ENCODE measurements at places on chromosomes 6 and 20.

- DNase-seq, result peak; percentile 33
These were observed 405 bp downstream of the RNF146 start for GRCh38 chr6:127266892-127267645.

DNA sequence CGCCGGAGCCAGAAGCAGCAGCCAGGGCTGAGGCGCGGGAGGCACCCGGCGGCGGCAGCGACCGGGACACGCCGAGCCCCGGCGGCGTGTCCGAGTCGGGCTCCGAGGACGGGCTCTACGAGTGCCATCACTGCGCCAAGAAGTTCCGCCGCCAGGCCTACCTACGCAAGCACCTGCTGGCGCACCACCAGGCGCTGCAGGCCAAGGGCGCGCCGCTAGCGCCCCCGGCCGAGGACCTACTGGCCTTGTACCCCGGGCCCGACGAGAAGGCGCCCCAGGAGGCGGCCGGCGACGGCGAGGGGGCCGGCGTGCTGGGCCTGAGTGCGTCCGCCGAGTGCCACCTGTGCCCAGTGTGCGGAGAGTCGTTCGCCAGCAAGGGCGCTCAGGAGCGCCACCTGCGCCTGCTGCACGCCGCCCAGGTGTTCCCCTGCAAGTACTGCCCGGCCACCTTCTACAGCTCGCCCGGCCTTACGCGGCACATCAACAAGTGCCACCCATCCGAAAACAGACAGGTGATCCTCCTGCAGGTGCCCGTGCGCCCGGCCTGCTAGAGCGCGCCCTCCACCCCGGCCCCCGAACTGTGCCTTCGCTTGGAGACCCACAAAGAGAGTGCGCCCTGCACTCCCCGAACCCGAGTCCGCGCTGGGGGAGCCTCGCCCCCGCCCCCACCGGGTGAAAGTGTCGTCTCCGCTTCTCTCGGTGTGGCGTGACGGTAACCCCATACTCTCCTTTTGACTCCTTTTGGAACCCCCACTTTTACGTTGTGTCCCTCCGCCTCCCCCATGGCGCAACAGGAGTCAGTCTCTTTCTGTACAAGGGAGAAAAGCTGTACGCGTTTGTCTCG lies 1.6 kb downstream of the INSM1 start:
- DNase-seq, result peak; percentile 81

- no peak for DNase-seq
These were observed 17.9 kb downstream of the RNF24 start for GRCh38 chr20:3997446-3997845.

- no peak for DNase-seq
These were observed 187.0 kb downstream of the PDE7B start for GRCh38 chr6:136038531-136038930.

- DNase-seq, result no peak
These were observed 74.3 kb upstream of the MLN start for GRCh38 chr6:33877982-33878535.

DNA sequence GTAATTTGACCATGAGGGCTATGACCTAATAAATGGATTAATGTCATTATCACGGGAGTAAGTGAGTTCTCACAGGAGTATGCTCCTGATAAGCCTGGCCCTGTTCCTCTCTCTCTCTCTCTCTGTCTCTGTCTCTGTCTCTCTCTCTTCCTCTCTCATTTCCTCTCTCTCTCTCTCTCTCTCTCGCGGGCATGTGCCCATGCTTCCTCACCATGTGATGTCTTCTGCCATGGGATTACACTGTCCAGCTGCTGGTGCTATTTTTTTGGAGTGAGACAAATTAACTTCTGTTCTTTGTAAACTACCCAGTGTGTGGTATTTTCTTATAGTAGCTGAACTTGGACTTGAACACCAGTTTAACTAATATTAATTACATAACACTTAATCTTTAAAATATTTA lies 374.3 kb upstream of the GJE1 start:
- DNase-seq, result no peak

GRCh38 chr6:140669321-140669720 lies 1294.9 kb upstream of the CITED2 start:
- DNase-seq, result no peak

DNA sequence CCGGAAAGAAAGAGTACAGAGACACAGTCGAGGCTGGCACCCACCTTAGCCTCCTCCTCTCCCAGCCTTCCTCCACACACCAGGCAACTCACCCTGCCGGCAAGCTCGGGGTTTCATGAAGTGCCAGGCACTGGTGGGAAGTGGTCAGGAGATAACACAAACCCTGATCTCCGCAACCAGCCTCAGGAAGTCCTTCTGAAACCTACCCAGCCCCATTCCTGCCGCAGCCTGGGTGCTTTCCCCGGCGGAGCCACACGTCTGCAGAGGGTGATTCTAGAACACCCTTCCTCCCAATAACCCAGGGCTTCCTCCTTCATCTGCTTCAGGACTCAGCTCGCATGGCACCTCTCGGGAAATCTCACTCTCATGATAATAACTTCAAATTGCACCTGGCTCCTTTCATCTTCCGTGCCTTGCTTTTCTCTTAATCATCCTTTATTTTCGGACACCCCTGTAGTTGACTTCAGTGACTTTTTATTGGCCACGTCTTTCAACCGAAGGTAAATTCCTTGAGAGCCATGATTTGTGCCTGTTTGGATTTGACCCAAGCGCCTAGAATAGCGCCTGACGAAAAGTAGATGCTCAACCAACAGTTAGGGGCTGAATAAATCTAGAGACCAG lies 8.7 kb upstream of the HLA-E start:
- DNase-seq, result no peak

DNA sequence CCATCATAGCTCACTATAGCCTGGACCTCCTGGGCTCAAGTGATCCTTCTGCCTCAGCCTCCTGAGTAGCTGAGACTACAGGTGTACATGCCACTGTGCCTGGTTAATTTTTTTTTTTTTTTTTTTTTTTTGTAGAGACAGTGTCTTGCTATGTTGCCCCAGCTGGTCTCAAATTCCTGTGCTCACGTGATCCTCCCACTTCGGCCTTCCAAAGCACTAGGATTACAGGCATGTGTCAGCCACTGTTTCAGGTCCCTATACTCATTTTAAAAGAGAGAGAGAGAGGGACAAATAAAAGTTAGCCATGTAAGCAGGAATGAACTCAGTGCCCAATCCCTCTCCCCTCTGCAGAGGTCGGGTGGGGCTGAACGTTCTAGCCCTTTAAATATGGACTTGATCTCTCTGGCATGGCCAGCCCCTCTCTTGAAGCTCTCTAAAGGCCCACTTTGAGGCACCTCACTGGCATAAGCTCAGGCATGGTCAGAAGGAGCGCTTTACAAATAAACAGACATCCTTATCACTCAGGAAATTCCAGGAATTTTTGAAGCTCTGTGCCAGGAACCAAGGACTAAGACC lies 9.0 kb upstream of the SERPINB1 start:
- DNase-seq, result no peak

GRCh38 chr6:58073263-58073662 lies 755.8 kb downstream of the PRIM2 start:
- no peak for DNase-seq

GRCh38 chr6:28880894-28881780 lies 42.6 kb downstream of the TRIM27 start:
- peak; percentile 87 for DNase-seq

- DNase-seq, result peak; percentile 2
These were observed 263.5 kb downstream of the TFAP2A start for GRCh38 chr6:10151144-10151915.

- DNase-seq, result no peak
These were observed 41.8 kb downstream of the GPX5 start for GRCh38 chr6:28567506-28567905.

DNA sequence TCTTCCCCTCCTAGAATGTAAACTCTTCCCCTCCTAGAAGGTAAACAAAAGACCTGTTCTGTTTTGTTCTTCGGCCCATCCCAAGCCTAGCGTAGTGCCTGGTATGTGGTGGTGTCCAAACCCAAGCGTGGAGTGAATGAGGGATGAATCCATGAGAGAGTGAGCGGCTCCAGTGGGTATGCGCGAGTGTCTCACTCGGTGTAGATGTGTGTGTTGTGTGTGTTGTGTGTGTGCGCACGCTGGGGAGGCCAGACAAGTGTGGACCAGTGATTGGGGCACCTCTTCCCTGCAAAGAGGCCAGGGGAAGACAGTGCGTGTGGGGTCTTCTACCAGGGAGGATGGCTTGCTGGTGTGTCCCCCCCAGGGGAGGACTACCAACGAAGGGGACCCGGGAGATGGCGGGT lies 392 bp upstream of the SLC2A10 start:
- no peak for DNase-seq

DNA sequence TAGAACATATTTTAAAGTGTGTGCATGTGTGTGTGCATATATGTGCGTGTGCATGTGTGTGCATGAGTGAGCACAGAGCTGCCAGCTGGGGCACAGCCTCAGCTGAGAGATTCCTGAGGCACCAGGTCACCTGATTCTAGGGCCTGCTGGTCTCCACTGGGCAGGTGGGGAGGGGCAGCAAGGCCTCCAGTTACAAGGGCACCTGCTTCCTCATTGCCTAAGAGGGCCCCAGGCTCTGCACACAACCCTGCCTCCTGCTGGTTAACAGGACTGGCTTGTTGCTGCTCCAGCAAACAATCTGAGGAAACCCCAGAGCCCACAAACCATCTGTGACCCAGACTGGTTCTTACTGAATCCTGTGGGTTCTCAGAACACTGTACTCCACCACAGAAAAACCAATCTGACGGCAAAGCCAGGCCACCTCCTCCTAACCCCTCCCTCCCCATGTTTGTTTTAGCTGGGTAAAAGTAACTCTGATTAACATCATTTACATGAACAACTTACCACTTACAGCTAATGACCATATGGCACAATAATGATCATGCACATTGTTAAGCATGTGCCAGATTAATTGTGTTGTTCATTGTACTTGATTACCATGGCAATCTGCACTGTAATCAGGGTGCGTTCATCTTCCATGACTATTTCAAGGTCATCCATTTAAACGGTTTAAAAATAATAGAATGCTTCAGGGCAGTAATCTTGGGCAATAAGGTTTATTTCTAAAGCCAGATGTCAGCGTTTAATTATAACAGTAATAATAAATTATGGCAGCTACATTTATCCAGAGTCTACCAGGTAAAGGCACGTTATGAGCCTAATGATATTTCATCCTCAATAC lies 23.1 kb upstream of the UBE2J1 start:
- peak; percentile 87 for DNase-seq

- DNase-seq, result no peak
These were observed 320.7 kb downstream of the CDC5L start for GRCh38 chr6:44708208-44708607.

DNA sequence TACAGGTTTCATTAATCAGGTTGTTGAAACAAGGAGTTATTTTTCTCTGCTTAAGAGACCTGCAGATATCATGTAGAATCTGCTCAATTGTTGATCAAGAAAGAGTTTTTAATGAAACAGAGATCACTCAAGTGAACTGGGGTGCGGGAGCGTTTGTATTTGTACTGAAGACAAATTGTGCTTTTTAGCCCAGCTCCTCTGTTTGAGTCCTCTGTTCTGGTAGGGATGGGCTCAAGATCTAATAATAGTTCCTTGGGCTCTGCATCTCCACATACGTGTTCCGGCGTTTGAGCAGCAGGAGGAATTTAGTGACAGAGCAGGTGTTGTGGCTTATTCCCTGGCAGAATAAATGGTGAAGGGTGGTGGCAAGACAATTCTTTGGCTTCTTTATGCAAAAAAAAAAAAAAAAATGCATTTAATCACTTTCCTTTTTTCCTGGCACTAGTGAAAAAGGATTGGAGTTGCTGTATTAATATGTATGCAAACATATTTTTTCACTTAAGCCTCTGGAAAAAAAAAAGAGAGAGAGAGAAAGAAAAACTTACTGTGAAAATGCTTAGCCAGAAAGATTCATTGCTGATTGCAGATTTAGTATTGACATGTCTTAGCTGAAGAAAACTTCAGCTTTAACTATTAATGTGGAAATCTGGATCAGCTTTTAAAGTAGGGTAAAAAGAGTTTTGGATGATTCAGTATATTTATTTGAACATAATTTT lies 4.0 kb downstream of the CITED2 start:
- DNase-seq, result peak; percentile 47

GRCh38 chr20:19506021-19506420 lies 252.0 kb upstream of the RIN2 start:
- DNase-seq, result no peak

DNA sequence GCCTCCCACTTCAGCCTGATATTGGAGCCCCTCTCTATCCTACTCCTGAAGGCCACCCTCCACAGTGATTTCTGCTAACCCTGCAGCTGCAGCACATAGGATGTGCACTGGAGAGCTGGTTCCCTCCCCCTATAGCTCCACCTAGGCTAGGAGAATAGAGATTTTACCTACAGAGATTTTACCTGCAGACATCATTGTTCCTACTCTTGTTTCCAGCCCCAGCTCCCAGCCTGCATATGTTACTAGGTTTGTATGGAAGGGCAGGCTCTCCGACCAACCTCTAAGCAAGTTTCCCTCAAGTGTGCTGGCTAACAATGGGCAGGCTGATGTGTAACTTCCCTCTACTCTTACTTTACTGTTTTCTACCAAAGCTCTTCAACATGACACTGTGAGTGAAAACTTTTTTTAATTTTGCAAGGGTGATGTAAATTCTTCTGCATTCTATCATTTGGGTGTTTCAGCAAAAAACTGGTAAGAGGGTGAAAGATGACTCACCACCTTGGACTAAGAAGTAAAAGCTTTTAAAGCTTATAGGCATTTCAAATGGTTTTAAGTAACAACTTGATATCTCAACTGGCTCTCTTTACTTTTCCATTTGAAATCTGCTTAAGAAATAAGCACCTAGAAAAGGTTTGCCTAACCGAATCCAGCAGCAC lies 106.8 kb downstream of the CDK19 start:
- DNase-seq, result no peak

DNA sequence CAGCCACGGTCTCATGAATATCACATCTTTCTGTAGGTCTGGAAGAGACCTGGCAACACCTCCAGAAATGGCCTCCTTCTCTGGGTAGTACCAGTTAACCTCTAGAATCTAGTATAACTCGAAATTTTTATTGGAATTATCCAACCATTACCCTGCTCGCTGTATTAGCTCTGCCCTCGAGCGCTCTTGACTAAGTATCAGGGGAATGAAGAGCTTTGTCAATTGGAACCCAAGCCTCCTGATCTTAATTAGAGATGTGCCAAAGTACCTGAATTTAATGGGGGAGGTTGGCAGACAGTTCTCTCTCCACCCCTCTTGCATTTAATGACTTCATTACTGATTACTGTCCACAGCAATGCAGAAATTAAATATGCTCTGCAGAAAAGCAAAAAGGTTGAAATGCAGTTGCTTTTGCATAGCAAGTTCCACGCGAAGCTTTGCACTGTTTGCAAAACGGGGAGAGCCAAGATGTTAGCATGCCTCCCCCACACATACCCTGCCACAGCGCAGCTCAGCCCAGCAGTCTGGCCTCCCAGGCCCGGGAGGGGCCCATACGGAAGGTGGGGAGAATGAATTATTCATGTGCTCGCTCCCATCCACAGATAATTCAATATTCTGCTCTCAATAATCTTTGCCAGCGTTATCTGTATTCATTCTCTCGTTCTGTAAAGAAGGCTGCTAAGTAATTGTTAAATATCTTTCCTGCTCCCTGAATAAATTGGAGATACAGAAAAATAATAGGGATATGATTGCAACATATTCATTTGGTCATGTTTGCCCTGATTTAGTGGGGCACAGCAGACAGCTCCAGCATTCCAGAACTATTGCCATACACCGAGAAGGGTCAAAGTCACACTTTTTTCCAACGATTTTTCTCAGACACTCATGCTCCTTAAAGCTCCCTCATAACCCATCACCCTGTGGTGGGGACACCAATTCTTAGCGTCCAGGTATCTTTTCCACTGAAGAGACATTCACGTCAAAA lies 305.8 kb downstream of the CDH26 start:
- no peak for DNase-seq

Data from NCI-H1417 (cell line).